Left renal cortex interstitium (tissue), 4 donors: ENCODE measurements at places on chromosomes 11 and 22.

DNA sequence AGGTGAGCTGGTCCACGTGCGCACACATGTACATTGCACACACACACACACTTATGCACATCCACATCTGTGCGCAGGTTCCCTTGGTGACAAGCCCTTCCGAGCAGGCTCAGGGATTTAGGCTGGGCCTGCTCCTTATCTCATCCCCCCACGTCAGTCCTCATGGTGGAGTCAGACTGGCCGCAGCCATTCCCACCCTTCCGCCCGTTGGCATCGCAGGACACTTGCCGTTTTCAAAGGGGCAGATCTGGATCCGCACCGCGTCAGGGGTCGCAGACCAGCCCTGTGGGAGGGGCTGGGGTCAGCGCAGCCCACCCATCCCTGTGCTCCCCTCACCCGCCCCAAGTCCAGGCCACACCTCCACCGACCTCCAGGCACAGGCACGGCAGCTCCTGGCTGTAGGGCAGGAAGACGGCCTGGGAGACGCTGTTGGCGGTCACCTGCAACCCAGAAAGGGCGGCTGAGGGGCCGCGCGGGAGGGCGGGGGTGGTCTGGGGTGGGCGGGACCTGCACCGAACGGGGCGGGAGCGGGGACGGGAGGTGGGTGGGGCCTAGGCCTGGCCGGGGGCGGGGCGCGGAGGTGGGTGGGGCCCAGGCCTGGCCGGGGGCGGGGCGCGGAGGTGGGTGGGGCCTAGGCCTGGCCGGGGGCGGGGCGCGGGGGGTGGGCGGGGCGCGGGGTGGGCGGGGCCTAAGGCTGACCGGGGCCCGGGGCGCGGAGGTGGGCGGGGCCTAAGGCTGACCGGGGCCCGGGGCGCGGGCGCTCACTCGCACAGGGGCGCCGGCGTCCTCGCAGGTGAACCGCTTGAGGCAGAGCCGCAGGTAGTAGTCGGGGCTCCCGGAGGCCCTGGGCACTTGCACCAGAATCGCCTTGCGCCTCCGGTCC lies 13.3 kb downstream of the IL17REL start:
- DNase-seq, result no peak

- peak; percentile 81 for DNase-seq
Observed at GRCh38 chr11:19712281-19713195, at the start of gene NAV2. Gene NAV2 (plus strand): TSS chr11:19712837. CDS start chr11:19713696, 859 bp downstream.

- no peak for DNase-seq
Observed at GRCh38 chr11:102513869-102514268, 16.7 kb downstream of the MMP7 start.

DNA sequence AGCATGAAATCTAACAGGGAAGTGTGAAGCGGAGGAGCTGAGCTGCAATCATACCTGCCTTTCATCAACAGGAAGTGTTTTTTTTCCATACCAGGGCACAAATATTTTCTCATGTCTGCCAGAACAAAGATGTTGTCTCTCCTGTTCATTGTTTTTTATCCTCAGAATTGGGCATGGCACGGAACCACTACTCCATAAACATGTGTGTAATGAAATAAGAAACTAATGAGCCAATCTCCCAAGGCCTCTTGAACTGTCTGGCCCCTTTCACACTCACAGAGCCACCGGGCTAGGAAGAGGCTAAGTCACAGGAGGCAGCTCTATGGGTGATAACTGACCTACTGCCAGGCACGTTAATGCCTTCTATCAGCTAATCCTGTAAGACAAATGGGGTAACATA lies 124.4 kb downstream of the ETS1 start:
- DNase-seq, result no peak

- no peak for DNase-seq
Observed at GRCh38 chr22:17272511-17272991, 53.3 kb upstream of the ADA2 start.

DNA sequence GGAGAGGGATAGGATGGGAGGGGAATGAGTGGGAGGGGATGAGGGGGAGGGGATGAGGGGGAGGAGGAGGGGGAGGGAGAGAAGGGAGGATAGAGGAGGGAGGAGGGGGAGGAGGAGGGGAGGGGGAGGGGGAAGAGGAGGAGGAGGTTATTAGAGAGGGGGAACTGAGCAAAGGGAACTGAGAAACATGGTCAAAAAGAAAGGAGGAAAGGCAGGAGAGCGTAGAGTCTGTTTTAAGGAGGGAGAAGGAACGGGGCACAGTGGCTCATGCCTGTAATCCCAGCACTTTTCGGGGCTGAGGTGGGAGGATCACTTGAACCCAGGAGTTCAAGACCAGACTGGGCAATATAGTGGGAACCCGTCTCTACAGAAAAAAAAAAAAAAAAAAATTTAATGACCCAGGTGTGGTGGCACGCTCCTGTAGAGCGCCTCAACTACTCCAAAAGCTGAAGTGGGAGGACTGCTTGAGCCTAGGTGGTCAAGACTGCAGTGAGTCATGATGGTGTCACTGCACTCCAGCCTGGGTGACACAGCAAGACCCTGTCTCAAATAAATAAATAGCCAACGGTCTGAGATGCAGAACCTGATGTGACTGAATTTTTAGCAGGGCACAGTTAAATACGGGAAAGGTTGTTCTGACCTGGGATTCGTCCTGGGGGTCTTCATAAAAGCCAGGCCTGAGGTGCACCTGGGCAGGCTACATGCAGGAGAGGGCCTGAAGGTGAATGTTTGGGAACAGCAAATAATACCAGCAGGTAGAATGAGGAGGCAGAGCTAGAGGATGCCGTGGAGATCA lies 4.0 kb downstream of the B3GNT6 start:
- no peak for DNase-seq

DNA sequence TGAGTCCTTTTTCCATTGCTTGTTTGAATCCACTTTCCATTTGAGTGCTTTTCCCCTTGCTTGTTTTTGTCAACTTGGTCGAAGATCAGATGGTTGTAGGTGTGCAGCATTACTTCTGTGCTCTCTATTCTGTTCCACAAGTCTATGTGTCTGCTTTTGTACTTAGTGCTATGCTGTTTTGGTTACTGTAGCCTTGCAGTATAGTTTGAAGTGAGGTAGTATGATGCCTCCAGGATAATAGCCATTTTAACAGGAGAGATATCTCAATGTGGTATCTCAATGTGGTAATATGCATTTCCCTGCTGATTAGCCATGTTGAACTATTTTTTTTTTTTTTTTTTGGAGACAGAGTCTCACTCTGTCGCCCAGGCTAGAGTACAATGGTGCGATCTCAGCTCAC lies 16.7 kb downstream of the ACRV1 start:
- no peak for DNase-seq

- DNase-seq, result no peak
Observed at GRCh38 chr11:100825626-100826025, 138.5 kb downstream of the ARHGAP42 start.
